AML-193 (cell line): ENCODE measurements at places on chromosomes 11 and 22.

- DNase-seq, result no peak
These were observed 148.2 kb downstream of the PARVA start for GRCh38 chr11:12525466-12526055.

- DNase-seq, result no peak
These were observed 43.3 kb downstream of the SNX19 start for GRCh38 chr11:130872981-130873380.

DNA sequence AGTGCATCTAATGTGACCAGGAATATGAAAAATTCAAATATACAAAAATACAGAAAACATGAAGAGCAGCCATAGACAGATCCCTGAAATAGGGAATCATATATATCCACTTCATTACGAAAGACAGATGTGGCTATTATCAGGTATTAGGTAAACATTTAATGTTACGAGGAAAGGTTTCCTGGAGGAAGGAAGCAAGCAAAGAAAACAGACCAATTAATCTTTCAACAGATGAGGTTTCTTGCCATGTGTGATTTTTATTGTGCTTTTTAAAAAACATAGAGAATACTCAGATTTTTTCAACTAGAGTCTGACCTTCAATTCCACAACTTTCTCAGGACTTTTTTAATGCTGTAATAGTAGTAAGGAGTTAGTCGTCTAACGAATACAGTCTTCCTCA lies 24.3 kb upstream of the GAB2 start:
- no peak for DNase-seq

GRCh38 chr11:35727140-35727539 lies 64.6 kb downstream of the TRIM44 start:
- DNase-seq, result no peak

- DNase-seq, result no peak
These were observed 333.5 kb downstream of the BUD13 start for GRCh38 chr11:116439361-116439677.

- no peak for DNase-seq
These were observed 3.5 kb upstream of the FOSL1 start for GRCh38 chr11:65903715-65904114.
